ACHN (cell line): ENCODE measurements at places on chromosomes 7 and 10.
A peak's percentile ranks its signal among the peaks of the same experiment; 100 is the strongest.

GRCh38 chr7:2802101-2802500, 42.0 kb downstream of the GNA12 start:
- peak; percentile 53 for DNase-seq

- peak; percentile 37 for DNase-seq
Measured at GRCh38 chr10:58963101-58963534, 213.3 kb upstream of the PHYHIPL start.

DNA sequence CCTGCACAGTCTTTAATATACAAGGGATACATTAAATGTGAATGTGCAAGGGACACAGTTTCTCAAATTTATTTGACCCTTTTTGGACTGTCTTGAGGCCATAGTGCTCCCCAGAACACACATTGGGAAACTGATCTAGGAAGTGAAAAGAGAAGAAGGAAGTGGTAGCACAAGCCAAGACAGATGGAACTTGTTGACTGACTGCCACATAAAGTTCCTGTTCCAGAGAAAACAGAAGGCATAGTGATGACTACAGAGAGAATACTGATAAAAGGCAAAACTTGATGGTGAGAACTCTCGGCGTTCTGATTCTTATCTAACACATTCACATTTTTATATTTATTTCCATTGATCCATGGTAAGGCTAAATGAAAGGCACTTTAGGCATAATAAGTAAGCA, 1216.4 kb downstream of the CNTNAP2 start:
- no peak for DNase-seq

GRCh38 chr7:66903360-66904062, 17.5 kb upstream of the TMEM248 start:
- DNase-seq = no peak

GRCh38 chr10:45325116-45325515, 9.7 kb upstream of the OR13A1 start:
- DNase-seq = no peak

DNA sequence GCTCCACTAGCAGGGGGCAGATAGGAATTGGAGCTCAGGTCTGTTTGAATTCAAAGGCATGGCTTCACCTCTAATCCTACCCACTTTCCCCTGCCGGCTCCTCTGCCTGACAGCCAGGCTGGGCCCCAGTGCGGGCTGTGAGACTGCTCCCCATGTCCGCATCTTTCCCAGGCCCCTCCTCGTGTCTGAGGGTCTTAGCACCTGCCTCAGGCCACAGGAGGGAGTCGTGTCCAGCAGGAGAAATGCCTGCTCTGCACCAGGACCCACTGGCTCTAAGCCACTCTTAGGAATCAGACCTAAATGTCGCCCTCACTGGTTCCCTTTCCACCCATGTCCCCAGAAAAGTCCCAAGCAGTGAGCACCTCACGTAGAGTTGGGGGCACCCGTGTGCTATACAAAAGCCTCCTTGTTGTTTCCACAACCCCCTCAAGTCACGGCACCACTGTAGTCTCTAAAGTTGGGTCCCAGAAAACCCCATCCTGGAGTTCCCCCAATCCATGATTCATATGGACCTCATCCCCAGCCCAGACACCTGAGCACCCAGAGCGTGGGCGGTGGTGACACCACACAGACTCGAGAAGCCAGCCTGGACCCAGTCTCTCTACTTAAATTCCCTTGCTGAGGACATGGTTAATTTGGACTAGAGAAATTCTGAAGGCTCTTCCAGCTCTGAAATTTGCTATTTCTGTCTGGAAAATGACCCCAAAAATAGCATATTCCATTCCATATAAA, 466.4 kb upstream of the ZMIZ1 start:
- DNase-seq = no peak

- no peak for DNase-seq
Measured at GRCh38 chr7:47720141-47720906, 138.4 kb upstream of the TNS3 start.

DNA sequence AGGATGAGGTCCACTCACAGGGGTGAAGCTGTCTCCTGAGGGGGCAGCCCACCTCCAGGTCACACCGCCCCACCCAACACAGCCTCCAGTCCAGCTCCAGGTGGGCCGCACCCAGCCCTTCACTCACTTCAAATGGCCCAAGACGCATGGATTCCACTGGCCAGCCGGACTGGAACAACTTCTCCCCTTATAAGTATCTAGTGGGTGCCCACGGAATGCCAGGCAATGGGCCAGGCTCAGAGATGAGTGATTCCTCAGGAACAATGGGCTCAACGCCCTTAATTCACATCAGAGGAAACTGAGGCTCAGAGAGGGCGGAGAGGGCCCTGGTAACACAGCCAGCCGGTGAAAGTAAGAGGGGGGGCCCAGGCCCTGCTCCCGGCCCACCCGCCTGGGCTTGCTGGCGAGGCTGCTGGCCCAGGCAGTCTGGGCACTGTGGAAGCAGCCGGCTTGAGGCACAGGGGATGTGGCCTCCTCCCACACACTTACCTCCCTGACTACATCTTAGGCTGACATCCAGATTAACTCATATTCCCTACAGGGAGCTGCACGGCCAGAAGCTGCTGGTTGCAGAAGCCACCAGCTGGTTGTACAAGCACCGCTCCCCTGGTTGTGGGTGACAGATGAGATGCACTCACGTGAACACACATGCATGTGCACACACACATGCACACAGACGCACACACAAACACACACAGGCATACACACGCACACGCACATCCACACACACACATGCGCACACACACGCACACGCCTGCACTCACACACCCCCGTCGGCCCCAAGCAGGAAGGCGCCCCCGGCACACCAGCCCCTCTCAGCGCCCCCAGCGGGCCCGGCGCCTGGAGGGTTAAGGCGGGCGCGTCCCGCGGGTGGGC, 1.0 kb upstream of the FAM20C start:
- DNase-seq = peak; percentile 59

GRCh38 chr7:150903606-150904005, 51.3 kb downstream of the AOC1 start:
- peak; percentile 79 for DNase-seq

DNA sequence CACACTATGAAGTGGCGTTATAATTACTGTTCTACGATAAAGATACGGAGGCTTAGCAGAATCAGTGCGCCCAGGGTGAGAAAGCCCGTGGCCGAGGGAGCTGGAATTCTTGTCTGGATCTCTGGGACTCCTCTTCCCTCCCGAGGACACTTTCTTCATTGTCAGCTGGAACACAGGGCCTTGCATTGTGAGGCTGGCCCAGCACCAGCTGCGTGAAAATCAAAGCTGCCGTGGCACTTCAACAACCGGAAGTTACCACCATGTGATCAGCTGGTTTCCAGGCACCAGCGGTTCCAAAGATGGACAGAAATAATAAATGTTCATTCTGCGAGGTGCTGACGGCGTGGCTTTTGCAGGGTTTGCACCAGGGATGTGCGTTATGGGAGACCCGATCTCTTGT, 234.0 kb upstream of the PITRM1 start:
- no peak for DNase-seq

DNA sequence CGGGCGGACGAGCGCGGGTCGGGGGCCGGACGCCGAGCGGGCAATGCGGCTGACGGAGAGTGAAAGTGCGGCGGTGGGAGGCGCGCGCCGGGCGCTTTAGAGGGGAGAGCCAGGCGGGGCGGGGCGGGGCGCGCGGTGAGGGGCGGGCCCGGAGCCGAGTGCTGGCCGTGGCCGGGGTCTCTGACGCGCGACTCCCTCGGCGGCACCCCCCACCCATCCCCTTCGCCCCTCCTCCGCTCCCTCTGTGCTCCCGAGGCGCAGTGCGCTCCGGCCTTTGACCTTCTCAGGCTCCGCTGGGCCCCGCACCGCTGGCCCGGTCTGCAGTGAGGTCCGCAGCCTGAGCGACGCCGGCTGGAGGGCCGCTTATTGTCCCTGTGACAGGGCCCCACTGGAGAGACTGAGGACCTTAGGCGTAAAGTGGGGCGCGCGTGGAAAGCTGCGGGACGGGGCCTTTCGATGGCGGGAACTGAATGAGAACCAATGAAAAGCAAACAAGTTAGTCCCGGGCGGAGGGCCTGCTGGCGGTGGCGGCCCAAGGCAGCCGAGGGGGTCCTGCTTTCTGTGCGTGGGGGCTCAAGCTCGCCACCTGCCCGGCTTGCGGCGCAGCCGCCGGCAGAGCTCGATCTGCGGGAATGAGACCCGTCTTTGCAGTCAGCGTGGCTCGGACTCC, at the start of gene CXCL12:
TSS of gene CXCL12 (minus strand) at position 72 of the 670 bp plus-strand sequence. CDS start 92 bp downstream, outside the sequence.
- DNase-seq = no peak

GRCh38 chr10:986881-987619, 1.2 kb upstream of the GTPBP4 start:
- peak; percentile 84 for DNase-seq
